ENCODE measurements at places on chromosomes 3 and 15.

DNA sequence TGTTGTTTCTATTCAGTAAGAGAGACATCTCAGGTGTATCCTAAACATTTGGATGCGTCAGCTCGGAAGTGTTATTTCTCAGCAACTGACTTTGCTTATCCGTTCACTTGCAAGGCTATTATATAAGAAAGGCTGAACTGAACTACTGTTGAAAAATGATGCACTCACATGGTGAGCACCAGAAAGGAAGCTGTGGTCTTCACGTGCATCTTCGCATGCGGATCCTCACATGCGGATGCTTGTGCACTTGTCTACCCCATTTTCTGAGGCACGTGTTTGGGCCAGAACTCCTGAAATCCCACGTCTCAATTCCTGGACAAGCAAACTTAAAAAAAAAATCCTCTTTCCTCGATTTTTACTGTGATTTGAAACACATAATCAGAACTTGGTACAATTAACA is 63.2 kb downstream of the PDZRN3 start:
- DNase-seq, result no peak

DNA sequence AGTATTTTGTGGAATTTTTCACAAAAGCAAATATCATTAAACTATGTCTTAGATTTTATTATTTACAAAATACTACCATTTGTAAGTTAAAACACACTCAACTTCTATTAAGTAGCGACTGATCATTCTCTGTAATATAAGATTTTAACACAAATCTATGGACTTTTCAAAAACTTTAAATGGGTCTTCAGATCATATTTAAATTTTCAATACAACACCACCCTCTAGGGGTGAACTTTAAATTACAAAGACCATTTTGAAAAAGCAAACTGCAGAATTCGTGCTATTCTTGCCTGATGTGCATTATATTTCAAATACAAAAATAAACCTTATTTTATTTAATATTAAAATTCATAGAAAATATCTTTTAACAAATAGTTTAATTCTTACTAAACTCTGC is 8.2 kb upstream of the VGLL4 start:
- DNase-seq, result no peak

DNA sequence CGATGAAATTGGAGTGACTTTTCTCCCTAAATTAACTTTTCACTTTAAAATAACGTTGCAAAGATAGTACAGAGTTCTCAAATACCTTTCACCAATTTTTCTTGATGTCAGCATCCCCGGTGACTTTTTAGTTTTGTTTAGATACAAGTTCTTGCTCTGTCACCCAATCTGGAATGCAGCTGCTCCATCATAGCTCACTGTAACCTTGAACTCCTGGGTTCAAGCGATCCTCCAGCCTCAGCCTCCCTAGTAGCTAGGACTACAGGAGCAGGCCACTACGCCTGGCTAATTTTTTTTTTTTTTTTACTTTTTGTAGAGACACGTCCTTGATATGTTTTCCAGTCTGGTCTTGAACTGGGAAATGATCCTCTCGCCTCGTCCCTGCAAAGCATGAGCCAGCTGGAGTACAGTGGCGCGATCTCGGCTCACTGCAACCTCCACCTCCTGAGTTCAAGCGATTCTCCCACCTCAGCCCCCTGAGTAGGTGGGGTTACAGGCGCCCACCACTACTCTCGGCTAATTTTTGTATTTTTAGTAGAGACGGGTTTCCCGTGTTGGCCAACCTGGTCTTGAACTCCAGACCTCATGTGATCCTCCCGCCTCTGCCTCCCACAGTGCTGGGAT is 747 bp downstream of the NSUN3 start:
- DNase-seq, result no peak

DNA sequence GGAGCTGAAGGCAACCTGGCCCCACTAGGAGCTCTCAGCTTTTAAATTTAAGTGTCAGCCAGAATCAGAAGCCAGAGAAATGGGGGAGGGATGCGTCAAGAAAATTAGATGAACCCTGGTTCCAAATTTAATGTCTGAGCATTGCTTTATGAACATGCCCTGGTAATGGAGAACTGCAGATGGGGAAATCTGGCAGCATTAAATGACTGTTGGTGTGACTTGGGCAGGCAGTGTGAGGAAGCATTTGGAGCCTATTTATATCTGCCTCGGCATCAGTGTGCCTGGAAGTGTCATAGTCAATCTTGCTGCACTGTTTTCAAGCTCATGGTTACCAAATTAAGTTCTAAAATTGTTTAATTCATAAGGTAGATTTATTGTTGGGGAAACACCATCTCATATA is 29.0 kb downstream of the NME9 start:
- no peak for DNase-seq

GRCh38 chr3:119778176-119778575 is 3.7 kb upstream of the NR1I2 start:
- no peak for DNase-seq

- DNase-seq, result no peak
Measured at GRCh38 chr3:197520311-197521276, 35.2 kb downstream of the BDH1 start.

GRCh38 chr15:99158626-99159412 is 53.9 kb downstream of the SYNM start:
- DNase-seq, result no peak

DNA sequence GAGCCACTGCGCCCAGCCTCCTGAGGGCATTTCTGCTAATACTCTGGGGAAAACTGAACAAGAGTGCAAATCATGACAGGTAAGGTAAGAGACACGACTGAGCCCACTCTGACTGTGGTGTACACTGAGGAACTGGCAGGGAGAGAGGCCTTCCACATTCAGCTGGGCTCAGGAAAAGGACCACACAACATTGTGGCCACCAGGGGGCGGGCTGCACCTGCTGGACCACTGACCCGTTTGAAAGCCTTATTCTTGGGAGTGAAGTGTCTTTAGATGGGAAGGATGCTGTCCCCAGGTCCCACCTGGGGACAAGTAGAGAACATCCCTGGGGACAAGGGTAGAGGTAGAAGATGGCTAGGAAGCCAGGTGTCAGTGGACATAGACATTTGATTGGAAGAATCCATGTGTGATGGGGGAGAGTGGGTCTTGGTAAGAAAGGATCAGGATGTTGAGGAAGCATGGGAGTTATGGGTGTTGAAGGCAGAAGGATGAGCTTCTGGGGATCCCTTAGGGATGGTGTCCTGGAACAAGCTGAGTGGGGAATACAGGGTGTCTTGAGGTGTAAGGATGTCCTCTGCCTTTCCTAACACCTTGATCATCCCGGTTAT is 6.2 kb upstream of the CTDSPL start:
- DNase-seq, result peak; percentile 76

- no peak for DNase-seq
Measured at GRCh38 chr3:197354568-197355001, 56.2 kb upstream of the DLG1 start.

- DNase-seq, result peak; percentile 1
Measured at GRCh38 chr15:39125904-39126303, 455.0 kb upstream of the THBS1 start.

- DNase-seq, result no peak
Measured at GRCh38 chr15:40472171-40472727, 1.5 kb downstream of the CHST14 start.

DNA sequence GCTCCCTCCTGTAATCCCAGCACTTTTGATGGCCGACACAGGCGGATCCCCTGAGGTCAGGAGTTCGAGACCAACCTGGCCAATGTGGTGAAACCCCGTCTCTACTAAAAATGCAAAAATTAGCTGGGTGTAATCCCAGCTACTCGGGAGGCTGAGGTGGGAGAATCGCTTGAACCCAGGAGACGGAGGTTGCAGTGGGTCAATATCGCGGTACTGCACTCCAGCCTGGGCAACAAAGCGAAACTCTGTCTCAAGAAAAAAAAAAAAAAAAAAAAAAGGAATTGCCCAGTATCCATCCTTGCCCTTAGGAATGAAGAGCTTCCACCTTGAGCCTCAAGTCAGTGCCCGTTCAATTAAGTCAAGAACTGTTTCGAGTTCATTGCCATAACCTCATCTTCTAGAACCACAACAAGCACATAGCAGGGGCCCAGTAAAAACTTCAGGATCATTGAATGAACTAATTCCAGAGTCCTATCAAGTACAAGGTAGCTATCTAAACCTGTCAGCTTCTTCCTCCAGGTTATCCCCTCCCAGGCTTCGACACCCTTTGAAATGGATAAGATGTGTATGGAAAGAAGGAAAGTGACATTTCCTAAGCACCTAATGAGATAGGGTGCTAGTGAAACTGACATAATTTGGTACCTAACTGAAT is 826 bp downstream of the DBR1 start:
- no peak for DNase-seq

- DNase-seq, result no peak
Measured at GRCh38 chr15:67125589-67126502, 60.4 kb downstream of the SMAD3 start.

GRCh38 chr15:48574187-48574586 is 71.3 kb downstream of the FBN1 start:
- no peak for DNase-seq

- no peak for DNase-seq
Measured at GRCh38 chr3:117752984-117753717, 1043.6 kb downstream of the TUSC7 start.

DNA sequence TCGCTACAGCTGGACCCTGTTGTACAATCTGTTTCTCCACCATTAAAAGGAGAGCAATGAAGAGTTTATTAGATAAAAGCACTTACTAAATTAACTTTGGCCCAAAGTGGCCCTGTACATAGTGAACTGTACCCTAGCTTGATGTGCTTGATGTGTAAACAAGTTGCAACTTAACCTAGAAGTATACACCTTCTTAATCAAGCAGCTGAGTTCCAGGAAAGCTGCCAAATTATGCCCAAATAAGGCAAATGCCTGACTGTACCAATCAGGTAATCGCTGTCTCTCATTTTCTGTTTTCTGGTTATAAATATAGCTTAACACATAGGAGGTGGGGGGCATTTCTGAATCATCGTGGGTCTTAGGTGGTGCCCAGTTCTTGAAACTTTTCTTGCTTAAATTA is 704.8 kb upstream of the CBLB start:
- no peak for DNase-seq

GRCh38 chr3:148604270-148605085 is 93.2 kb upstream of the AGTR1 start:
- no peak for DNase-seq

DNA sequence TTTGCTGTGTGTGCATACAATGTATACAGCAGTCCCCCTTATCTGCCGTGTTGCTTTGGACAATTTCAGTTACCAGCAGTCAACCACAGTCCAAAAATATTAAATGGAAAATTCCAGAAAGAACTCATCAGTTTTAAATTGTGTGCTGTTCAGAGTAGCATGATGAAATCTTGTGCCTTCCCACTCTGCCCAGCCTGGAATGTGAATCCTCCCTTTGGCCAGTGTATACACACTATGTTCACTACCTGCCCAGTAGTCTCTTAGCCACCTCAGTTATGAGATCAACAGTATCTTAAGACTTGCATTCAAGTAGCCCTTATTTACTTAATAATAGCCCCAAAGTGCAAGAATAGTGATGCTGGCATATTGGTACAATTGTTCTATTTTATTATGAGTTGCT is 133.6 kb upstream of the ABHD17C start:
- DNase-seq, result no peak

DNA sequence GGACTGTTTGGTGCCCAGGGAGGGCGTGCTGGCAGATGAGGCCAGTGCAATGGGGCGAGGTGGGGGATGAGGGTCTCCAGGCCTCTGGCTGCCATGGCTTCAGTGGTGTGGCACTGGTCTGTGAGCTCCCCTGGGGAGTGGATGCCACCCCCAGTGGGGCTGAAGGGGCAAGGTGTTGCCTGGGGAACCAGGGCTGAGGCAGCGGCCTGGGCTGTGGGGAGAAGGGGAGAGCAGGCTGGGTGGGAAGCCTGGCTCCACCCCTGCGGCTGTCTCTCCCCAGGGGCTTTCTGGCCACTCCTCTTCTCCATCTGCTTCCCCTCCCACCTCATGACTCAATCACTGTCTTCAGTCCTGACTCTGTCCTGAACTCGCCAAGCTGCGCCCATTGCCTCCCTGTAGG is 88.4 kb upstream of the TLE3 start:
- DNase-seq, result no peak

DNA sequence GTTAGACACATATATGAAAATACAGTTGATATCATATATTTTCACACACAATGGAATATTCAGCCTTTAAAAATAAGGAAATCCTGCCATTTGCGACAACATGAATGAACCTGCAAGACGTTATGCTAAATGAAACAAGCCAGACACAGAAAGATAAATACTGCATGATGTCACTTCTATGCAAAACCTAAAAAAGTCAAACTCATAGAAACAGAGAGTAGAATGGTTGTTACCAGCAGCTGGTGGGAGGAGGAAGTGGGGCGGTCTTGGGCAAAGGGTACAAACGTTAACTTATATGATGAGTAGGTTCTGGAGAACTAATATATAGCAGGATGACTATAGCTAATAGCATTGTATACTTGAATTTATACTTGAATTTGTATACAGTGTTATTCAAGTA is 213.2 kb upstream of the NR2F2 start:
- DNase-seq, result no peak

DNA sequence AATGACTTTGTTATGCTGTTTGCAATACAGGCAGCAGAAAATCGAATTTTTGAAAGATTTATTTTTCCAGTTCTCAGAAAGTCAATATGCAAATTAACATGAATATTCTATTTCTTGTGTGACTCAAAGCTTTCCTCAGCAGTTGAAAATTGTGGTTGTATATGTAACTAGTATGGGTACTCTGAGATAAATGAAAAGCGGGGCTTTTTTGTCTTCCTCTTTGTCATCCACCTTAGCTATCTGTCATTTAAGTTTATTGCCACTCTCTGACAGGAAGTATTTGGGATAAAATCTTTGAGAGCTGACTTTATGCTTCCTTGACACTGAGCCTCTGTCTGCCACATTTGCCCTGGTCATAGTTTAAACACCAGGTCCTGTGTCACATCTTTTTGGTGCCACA is 91.5 kb downstream of the ATG7 start:
- no peak for DNase-seq

DNA sequence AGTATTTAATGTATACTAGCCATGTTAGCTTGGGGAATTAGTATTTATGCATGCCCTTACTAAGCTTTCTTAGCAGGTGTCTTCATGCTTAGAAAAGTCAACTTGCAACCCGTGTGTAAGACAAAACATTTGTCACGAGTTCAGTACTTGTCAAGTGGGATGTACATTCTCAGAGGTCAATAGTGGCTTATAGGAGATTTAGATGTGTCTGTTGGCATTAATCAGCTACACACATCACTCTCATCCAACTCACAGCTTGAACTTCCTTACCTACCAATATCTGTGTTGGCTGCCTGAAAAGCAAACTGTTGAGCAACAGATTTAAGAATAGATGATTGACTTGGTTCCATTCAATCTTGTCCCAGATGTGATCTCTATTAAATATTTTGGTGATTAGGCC is 109.5 kb downstream of the ROBO2 start:
- no peak for DNase-seq

DNA sequence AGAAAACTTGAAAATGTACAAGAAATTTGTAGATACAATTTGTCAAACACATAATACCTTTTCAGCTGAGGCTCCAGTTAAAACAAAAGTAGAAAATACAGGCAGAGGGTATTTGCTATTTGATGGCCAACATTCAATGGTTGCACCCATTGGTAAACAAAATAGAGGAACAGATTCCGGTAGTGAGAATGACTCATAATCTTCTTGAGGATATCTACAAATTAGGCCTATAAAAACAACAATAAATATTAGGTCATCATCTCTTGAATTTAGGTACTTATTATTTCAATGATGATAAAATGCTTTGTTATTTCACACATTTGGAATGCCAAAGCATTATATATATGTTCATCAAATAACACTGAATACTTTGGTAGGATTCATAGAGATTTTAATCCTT is 53.4 kb downstream of the DENND4A start:
- DNase-seq, result no peak

GRCh38 chr15:53351373-53351772 is 408.1 kb downstream of the WDR72 start:
- no peak for DNase-seq

Data from activated CD4-positive, alpha-beta T cell treated with anti-CD3 and anti-CD28 coated beads, Interleukin-2, amount 50 U/mL, for 1 hour (primary cell).